ENCODE measurements at places on chromosomes 6 and 20.

- DNase-seq: no peak
These were observed 39.4 kb upstream of the MYB start for GRCh38 chr6:135141728-135142127.

DNA sequence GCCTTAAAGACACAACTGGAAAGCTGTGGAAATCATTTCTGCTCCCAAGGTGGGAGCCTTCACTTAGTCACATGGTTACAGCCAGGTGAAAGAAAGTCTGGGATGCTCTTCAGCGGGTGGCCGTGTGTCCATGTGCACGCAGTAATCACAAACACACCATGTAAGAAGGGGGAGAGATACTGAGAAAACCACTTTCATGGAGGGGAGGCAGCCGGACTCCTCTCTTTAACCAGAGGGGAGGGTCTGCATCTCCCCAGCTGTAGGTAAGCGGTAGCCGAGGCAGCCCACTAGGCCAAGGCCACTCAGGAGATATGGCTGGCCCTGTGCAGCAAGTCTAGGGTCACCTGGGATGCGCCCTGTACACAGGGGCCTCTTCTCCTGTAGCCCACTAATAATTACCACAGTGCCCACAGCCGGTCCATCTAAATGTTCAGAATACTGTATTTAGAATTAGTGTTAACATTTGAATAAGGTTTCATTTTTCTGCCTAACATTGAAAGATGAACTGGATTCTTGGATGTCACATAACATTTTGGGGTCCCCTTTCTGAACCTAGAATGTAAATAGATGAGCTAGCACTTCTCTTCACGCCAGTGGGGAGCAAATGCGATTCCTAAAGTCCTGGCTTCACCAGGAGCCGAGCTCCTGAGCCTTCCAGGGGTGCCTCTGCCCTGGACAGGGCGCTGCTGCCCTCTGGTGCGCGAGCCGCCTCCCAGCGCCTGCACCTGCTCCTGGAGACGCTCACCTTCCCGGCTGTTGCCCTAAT is 15.9 kb downstream of the GPR31 start:
- DNase-seq: peak; percentile 14

GRCh38 chr6:49530141-49530776 is 20.2 kb upstream of the C6orf141 start:
- DNase-seq: no peak

DNA sequence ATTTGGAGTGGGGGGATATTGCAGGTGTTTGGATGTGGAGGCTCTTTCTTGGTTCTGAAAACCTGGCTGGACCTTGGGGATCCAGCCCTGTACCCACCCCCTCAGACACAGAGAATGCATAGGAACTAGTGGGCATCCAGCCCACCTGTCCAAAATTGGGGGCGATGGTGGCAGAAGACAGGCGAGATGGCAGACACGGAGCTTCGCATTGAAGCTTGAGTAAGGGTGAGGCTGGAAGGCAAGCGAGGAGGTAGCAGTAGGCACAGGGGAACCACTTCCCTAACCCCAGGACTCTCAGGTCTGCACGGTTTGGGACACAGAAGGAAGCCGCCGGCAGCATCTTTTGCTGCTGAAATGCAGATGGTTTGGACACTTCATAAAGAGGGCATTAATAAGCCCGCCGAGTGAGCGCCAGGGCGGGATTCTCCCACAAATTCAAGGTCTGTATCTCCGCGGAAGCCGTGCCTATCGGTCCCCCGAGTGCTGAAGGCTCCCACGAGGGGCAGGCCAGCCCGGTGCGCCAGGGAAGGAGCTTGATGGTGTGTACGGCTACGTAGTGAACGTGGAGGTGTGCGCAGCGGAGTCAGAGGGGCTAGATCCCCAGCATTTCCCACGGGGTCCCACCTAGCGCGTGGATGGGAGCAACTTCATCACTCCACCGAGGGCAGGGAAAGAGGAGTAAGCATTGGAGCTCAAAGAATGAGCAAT is 1.6 kb upstream of the FOXA2 start:
- DNase-seq: no peak

DNA sequence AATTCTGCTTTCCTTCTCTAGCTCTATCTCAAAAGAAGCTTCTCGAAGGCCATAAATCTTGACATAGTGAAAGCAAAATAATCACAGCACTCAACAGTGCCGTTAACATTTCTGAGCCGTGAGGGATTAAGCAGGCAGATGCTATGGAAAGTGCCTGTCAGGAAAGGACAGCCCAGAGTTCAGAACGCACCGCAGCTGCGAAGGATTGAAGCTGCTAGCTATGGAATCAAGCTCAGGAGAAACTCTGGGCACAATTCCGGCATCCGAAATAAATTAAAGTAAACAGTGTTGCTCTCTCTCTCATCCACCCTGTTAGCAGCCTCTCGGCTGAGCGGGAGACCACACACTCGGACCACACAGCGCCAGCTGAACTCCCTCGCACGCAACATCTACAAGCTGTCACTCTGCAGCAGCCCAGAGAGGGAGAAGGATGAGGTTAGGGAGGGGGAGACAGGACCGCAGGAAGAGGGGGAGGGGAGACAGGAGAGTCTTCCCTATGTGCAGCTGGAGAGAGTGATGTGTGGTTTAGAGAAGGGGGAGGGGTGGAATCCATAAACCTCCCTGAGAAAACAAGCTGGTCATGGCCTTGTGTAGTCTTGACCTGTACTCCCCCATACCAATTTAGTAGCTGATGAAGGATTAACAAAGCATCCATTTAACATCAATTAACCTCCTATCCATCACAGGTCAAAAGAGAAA is 9.0 kb downstream of the EXOC2 start:
- no peak for DNase-seq

DNA sequence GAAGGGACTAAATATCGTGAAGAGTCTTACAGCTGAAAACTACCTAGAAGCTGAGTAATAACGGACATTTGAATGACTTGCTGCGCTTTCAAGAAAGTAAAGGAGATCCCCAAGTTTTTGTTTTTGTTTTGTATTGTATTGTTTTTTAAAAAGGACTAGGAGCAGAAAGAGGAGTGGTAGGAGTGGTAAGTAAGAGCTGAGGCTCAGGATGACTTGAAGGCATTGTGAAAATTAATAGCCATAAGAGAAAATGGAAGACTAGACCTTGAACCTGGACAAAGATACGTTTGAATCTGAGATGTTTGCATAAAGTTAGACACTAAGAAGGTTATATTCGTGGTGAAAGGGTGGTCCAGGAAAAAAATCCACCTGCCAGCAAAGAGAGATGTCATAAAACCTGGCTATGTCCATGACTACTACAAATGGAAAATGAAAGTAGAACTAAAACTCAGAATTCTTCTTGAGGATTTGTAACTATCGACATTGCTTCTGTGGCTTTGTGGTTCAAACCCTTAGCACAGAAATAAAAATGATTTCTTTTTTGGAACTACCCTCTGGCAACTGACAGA is 824.8 kb upstream of the FLRT3 start:
- no peak for DNase-seq

- no peak for DNase-seq
These were observed 17.1 kb downstream of the PRKN start for GRCh38 chr6:162710419-162710818.

DNA sequence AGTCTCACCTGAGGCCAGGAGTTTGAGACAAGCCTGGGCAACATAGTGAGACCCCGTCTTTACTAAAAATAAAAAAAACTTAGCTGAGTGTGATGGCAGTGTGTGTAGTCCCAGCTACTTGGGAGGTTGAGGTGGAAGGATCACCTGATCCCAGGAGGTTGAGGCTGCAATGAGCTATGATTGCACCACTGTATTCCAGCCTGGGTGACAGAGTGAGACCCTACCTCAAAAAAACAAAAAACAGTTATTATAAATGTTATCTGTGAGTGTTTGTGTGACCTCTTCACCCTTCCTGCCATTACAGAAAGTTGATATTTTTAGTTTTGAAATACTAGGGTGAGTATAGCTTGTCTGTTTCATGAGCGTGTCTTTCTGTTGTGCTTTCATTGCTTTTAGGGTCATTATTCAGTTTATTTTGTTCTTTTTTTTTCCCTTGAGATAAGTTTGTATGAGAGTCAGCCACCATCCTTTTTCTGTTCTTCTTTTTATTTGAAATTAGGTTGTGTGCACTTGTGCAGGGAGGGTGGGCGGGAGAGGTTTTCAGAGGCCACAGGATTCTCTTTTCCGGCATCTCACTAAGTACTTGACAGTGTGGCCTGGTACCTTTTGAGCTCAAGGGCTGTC is 26.2 kb downstream of the CDYL start:
- no peak for DNase-seq

- DNase-seq: peak; percentile 74
These were observed 19.6 kb upstream of the FERMT1 start for GRCh38 chr20:6142348-6142993.

DNA sequence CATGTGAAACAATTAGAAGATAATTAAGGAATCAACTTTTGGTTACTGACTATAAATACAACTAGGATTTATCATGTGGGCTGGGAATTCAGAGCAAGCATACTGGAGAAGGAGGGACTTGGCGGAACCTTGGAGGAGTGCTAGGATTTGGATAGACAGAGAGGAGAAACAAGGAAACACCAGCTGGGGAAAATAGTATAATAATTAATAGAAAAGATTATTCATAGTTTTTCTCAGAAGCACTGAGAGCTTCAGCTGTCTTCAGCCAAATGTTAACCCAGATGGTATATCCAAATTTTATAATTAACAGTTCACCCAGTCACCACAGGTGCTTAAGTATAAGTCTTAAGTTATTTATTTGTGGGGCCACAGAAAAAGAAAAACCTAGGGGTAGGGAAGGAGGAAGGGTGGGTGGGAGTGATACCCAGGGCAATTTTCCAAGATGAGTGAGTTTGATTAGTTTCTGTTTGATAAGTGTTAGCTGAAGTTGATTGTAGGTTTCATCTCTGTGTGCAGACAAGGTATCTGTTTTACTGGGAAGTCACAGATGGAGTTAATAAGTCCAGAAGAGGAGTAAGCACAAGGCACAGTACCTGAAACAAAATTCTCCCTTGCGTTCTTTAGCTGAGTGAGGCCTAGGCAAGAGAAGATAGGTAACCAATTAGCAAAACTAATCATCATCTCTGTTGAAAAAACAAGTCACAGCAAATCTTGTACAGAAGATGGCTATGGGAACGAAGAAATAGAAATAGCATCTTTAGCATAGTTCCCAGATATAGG is 175.5 kb downstream of the TFAP2B start:
- DNase-seq: no peak

- DNase-seq: no peak
These were observed 131.6 kb upstream of the NEDD9 start for GRCh38 chr6:11363881-11364576.

- DNase-seq: no peak
These were observed 47.8 kb downstream of the SHLD1 start for GRCh38 chr20:5797843-5798462.

DNA sequence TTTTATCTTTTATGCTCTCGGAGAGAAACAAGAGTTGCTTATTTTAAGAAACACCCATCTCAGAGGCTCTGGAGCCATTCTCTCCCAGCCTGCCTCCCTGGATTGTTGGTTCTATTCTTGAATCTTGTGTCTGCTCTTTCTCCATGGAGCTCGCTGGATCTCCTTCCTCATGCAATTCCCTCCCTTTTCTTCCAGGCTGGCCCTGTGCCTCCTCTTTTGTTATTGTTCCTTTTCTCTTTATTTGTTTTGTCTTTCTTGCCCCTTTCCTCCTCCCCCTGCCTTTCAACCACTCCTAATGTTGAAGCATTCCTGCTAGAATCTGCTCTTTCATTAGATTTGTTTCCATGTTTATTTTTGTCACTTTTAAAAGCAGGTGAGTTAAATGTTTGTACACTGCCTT is 76.5 kb downstream of the STMND1 start:
- DNase-seq: no peak

DNA sequence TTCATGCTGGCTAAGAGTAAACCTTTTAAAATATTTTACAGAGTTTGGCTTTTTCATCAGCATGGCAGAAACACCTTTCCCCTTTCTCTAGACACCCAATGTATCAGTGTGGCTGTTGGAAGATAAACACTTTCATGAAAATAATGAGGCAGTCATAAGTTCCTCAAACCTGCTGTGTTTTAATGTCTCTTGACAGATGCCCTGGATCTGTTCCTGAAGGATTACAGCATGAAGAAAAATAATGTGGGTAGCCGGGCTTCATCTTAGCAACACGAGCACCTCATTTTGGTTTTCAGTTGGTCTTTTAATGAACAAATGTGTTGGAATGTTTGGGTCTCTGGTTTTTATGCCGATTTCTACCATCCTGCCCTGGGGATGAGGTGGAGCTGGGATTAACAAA is 45.5 kb upstream of the UNC93A start:
- DNase-seq: no peak

DNA sequence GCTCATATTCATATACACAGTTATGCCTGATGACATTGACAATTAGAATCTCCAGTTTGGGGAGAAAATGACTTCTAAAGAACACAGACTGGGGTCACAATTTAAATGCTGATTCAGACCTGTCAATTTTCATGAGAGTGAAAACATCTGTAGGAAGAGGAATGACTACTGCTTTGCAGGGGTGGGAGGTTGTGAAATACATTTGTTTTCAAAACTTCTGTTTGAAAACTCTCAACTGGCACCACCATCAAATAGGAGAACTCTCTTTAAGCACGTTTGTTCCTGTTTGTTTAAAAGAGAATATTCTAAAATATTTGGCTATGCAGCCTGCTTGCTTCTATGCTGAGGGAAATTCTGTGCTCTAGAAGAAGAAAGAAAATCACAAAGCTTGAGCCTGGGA is 50.8 kb upstream of the ADGRF5 start:
- no peak for DNase-seq

DNA sequence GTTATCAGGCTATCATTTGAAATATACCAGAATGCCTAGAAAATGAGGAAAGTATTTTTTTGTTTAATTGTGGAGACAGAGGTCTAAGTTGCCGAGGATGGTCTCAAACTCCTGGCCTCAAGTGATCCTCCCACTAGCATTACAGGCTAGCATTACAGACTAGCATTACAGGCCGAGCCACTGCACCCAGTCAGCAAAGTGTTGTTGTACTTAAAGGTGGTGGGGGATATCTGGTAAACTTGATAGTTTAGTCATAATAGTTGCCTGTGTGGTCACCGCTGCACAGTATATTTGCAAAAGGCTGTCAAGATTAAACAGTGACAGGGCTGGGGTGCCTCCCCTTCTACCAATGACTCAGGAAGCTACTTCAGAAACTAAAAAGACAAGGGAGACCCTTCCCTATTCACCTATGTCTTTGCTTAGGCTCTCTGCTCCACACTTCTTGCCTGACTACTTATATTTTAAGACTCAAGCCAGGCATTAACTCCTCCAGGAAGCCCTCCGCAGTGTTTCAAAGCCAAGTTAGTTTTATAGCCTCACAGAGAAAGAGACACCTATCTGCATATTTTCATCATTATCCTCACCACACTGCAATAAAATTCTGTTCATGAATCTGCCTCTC is 3.1 kb upstream of the AKIRIN2 start:
- DNase-seq: no peak

GRCh38 chr6:43962458-43962857 is 164.8 kb downstream of the MRPL14 start:
- DNase-seq: no peak

GRCh38 chr6:73564578-73565345 is 43.9 kb upstream of the EEF1A1 start:
- DNase-seq: no peak

Data from tibial nerve (tissue), 4 donors.